ENCODE measurements at places on chromosomes 4 and X.
A peak's percentile ranks its signal among the peaks of the same experiment; 100 is the strongest.

DNA sequence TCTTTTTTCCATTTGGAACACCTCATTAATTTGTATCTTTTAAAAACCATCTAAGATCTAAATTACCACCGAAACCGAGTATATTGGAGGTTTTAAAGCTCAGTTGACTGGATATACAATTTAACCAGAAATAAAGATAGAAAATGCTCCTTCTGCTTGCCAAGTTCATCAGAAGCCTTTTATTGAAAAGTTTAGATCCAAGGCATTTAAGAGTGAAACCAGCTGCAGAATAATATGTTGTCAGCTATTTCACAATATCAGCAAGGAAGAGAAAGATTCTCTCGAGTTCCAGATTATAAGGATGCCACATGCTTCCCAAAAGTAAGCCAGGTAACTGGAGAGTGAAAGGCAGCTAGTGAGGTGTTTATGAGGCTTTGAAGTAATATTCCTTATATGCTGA lies 217.4 kb downstream of the DCTD start:
- no peak for DNase-seq

DNA sequence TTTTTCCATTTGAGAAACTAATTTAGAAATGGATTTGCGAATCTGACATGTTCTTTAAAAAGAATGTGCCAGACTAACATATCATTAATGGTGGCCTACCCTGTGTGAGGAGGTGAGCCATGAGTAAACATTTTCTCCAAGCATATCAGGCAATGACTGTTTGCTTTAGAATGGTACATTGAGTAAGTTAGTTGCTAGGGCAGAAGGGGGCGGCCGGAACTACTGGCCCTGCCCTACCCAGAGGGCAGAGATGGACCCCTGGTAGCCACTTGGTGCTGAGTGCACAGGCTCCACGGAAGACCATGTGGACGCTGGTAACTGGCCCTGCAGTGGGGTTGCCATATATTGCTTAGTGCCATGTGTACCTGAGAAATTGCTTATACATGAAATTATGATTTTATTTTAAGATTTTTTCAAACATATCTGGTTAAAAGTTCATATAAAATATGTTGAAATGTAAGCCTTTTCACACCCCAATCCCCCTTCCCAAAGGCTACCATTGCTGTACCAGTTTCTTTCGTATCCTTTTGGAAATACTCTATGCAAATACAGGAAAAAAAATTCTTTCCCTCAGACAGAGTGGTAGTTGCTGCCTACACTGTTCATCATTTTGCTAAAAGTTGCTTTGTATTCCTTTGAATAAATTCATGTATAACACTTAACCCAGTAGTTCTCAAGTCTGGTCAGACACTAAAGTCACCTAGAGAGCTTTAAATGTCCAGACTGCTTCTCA lies 8.8 kb downstream of the FNIP2 start:
- DNase-seq: no peak

DNA sequence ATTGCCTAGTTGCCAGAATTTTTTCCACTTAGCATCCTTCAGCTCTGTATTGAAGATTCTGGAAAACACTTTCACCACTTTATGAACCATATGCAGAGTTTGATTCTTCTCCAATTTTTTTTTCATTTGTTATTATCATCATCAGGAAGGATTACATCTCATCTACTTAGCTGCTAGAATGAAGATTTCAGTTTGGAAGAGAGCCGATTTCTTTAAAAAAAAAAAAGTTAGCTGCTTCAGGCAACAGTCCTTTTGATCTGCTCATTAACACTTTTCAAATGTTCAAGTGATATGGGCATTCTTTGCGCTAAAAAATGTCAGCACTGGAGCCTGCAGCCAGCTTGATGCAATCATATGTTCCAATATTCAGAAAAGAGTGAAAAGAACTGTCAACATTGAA lies 76.2 kb downstream of the ANTXR2 start:
- no peak for DNase-seq

GRCh38 chr4:145297556-145297955 lies 117.2 kb upstream of the OTUD4 start:
- no peak for DNase-seq

DNA sequence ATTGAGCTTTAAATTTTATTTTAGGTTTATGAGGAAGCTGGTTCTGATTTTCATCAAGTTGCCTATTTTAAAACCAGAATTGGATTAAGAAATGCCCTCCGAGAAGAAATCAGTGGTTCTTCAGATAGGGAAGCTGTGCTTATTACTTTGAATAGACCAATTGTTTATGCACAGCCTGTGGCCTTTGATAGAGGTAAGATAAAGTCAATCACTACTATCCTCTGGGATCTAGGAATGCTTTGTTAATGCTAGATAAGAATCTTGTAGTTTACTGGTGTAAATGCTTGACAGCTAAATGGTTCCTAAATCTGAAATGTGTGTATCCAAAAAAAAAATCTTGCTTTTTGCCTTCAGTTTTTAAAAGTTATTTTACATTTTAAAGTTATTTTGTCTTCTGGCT lies 73.0 kb upstream of the ADAD1 start:
- no peak for DNase-seq

DNA sequence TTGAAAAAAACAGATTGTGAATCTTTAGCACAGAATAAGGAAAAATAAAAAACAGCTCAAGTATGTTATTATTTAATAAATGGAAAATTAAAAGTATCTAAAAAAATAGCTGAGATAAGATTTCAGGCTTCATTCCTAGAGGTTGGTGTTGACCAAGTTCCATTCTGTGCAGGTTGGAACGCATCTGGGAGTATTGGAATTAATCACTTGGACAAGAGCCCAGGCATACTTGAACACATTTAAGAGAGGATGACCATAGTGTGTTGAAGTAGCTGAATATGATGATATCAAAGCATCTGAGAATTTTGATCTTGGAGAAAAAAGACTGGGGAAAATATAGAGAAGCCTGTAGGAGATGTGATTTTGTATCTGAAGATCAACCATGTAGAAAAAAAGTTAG lies 54.6 kb upstream of the VCX start:
- DNase-seq: no peak

DNA sequence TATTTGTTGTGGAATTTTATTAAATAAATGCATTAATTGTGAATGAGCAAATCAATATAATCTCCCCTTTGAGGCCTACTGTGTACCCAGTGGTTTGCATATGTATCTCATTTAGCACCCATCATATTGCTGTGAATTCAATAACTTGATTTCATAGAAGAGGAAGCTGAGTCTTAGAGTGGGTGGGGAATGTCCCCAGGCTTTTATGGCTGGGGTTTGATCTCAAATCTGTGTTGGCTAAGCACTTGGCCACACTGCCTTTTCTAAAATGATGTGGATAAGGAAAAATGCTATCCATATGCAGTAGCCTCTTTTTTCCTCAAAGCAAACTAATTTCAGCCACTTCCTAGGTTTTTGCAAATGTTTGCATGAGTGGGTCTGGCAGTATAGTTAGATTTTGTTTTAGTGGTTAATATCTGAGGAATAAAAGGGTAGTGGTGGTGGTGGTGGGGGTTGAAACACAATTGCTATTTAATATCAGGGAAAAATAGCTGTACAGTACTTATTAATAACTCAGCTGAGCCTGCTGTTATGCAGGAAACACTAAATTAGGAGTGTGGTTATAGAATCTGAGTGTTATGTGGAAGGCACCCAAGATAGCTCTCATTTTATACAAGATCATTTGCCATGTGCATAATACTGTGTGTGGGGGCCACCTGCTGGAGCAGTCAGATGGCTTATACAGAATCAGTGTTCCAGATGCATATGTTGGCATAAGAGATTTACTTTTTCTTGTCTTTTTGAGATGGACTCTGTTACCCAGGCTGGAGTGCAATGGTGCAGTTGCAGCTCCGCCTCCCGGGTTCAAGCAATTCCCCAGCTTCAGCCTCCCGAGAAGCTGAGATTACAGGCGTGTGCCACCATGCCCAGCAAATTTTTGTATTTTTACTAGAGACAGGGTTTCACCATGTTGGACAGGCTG lies 108.0 kb downstream of the TMEM131L start:
- peak; percentile 69 for DNase-seq

DNA sequence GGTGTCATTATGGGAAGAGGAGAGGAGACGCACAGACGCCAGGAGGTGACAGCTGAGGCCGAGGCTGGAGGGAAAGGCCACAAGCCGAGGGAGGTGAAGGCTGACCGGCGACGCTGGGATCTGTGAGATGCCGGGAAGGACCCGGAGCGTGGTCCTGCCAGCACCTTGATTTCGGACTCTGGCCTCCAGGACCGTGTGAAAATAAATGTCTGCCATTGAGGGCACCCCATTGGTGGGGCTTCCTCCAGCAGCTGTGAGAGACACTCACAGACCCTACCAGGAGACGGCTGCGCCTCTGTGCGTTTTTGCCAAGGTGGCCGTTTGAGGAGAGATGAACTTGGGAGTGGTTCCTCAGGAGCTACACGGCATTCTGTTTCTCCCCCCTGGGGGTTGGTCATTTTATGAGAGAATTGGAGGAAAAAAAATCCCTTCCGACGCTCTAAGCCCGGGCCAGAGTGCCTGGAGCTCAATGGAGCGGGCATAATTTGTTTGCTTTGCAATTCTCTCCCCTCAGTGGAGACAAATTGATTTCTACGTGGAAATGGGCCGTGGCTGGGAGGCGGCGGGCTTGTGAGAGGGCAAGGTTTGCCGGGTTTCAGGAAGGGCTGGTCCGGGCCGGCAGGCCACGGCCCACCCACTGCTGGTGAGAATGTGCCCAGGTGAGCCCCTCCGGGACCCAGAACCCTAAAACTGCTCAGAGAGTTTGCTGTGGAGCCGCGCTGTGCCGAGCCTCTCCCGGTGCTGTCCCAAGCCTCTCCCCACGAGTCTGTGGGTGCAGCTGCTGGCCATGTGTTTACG lies 53.9 kb downstream of the CPZ start:
- no peak for DNase-seq

DNA sequence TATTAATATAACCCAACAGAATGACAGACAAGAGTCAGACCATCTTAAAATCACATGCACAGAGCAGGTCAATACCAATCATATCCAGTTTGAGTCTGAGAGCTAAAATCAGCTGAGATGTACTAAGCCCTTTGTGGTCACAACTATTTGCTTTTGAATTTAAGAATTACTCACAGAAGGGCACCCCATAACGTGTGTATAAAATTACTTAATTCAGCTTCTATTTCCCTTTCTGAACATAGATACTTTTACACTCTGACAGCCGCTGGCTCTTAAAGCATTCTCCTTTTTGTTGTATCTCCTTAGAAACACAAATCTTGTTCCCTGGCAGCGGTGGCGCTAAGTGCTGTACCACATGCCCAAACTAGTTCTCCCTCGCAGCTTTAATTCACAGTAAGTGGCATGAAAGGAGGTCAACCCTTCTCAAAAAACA lies 14.8 kb upstream of the PPARGC1A start:
- DNase-seq: no peak

GRCh38 chrX:23857363-23857762 lies 50.4 kb downstream of the APOO start:
- DNase-seq: no peak

- DNase-seq: no peak
These were observed 6.9 kb downstream of the MTMR1 start for GRCh38 chrX:150700107-150700506.

- no peak for DNase-seq
These were observed 51.7 kb downstream of the HAND2 start for GRCh38 chr4:173478201-173478912.

GRCh38 chr4:110055158-110055768 lies 142.6 kb downstream of the EGF start:
- DNase-seq: no peak
